Spleen (tissue), 13 donors: ENCODE measurements at places on chromosomes 12 and 14. TPM values are rescaled to one million over a fixed set of nuclear protein-coding genes. Genes with fewer than 3 reads are reported as not detected.

TMTC2 gene
- 6.8 TPM for total RNA-seq

PMEL gene
- 0.85 TPM for total RNA-seq

RPAP3 gene
- 30.4 TPM for total RNA-seq

MAP3K12 gene
- total RNA-seq = 20.8 TPM

RPS29 gene
- 1,240 TPM for total RNA-seq

HOXC4 gene
- total RNA-seq = 0.68 TPM

OS9 gene
- total RNA-seq = 251 TPM

GUCY2C gene
- total RNA-seq = not detected

DNAL1 gene
- 6.8 TPM for total RNA-seq

MANSC4 gene
- total RNA-seq = not detected

RPS6KA5 gene
- 8.2 TPM for total RNA-seq

KRT79 gene
- not detected for total RNA-seq
